Common myeloid progenitor, CD34-positive (primary cell): ENCODE measurements at places on chromosomes 1 and 21.

DNA sequence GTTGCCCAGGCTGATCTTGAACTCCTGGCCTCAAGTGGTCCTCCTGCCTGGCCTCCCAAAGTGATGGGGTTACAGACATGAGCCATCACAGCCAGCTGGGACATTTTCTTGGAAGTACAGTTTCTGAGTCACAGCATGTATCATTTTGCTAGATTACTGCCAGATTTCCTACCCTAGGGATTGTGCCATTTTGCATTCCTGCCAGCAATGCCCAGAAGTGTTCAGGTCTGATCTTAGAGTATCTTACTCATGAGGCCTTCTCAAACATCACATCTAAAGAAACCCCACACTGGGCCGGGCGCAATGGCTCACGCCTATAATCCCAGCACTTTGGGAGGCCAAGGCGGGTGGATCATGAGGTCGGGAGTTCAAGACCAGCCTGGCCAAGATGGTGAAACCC, 10.2 kb downstream of the BMP8A start:
- H3K27me3 ChIP-seq: no peaks in the 10 kb centered on the region
- no peak for DNase-seq
- H3K4me1 ChIP-seq: peaks cover 3% of the 10 kb centered on the region
- no peak overlapping the region for H3K4me3 ChIP-seq
- H3K36me3 ChIP-seq: no peaks in the 10 kb centered on the region

GRCh38 chr1:118160806-118161205, 24.2 kb downstream of the SPAG17 start:
- no peaks in the 10 kb centered on the region for H3K27me3 ChIP-seq
- no peak for DNase-seq
- H3K27ac ChIP-seq: no peak overlapping the region
- no peak overlapping the region for H3K4me3 ChIP-seq

DNA sequence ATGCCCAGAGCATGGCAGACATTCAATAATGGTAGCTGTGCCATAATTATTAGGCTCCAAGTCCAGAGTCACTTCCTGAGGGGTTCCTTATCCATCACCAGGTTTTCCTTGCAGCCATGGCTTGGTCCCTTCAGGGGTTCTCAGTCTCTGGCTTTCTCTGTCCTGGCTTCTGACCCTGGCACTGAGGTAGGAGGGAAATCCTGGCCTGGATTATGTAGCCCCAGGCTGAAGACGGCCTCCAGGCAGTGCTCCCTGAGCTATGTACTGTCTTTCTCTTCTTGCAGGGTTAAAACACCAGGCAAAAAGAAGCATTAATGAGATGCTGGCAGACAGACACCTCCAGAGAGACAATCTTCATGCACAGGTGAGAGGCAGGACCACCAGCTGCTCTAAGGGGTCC, 9.5 kb upstream of the PADI3 start:
- no peak overlapping the region for H3K4me3 ChIP-seq
- H3K36me3 ChIP-seq: no peaks in the 10 kb centered on the region
- no peaks in the 10 kb centered on the region for H3K27me3 ChIP-seq
- H3K27ac ChIP-seq: no peak overlapping the region
- DNase-seq: peak; percentile 93

GRCh38 chr21:14716761-14717396, 170.8 kb upstream of the SAMSN1 start:
- H3K36me3 ChIP-seq: no peaks in the 10 kb centered on the region
- no peak overlapping the region for H3K27ac ChIP-seq
- H3K4me3 ChIP-seq: no peak overlapping the region
- DNase-seq: no peak
- H3K4me1 ChIP-seq: no peaks in the 10 kb centered on the region

DNA sequence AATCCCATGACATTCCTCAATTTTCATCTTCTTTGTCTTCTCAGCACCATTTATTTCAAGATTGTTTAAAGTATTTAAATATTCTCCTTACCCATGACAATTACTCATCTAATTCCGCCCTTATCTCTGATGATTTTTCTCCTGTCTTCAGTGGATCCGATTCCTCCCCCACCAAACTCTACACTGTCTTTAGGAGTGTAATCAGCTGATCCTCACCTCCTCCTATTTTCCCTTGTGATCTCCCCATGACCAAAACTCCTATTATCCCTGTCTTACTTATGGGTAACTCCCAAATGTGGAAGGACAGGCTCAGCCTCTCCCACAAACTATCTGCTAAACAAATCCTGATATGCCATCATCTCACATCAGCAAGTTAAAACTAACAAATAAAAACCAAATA, 335.3 kb upstream of the RUNX1 start:
- no peak for DNase-seq
- no peaks in the 10 kb centered on the region for H3K4me1 ChIP-seq
- H3K27me3 ChIP-seq: no peaks in the 10 kb centered on the region
- H3K27ac ChIP-seq: no peak overlapping the region

DNA sequence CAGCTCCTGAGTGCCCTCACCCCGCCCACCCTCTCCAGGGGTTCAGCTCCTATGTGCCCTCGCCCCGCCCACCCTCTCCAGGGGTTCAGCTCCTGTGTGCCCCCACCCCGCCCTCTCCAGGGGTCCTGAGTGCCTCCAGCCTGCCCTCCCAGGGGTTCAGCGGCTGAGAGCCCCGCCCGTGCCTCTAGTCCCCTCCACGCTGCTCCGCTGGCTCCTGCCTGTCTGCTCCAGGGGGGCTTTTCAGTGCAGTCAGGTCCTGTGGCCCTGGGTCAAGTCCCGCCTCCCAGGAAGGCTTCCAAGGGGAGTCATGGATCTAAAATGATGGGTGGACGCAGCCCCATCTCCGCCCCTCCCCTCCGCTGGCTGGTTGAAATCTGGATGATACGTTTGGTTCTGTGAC, 33.8 kb downstream of the SLX9 start:
- DNase-seq: no peak
- H3K36me3 ChIP-seq: no peaks in the 10 kb centered on the region
- no peak overlapping the region for H3K27ac ChIP-seq
- no peak overlapping the region for H3K4me3 ChIP-seq

GRCh38 chr1:208652296-208653160, 408.3 kb upstream of the PLXNA2 start:
- H3K36me3 ChIP-seq: no peaks in the 10 kb centered on the region
- H3K4me3 ChIP-seq: no peak overlapping the region

- no peak for DNase-seq
- no peaks in the 10 kb centered on the region for H3K36me3 ChIP-seq
- H3K27ac ChIP-seq: no peak overlapping the region
- no peak overlapping the region for H3K4me3 ChIP-seq
- peaks cover 3% of the 10 kb centered on the region for H3K27me3 ChIP-seq
These were observed 19.5 kb downstream of the SLC1A7 start for GRCh38 chr1:53122961-53123413.

GRCh38 chr1:27111626-27112573, 43.0 kb downstream of the SLC9A1 start:
- no peaks in the 10 kb centered on the region for H3K27me3 ChIP-seq
- no peaks in the 10 kb centered on the region for H3K36me3 ChIP-seq
- H3K4me1 ChIP-seq: peaks cover 64% of the 10 kb centered on the region
- peak; percentile 96 for DNase-seq

DNA sequence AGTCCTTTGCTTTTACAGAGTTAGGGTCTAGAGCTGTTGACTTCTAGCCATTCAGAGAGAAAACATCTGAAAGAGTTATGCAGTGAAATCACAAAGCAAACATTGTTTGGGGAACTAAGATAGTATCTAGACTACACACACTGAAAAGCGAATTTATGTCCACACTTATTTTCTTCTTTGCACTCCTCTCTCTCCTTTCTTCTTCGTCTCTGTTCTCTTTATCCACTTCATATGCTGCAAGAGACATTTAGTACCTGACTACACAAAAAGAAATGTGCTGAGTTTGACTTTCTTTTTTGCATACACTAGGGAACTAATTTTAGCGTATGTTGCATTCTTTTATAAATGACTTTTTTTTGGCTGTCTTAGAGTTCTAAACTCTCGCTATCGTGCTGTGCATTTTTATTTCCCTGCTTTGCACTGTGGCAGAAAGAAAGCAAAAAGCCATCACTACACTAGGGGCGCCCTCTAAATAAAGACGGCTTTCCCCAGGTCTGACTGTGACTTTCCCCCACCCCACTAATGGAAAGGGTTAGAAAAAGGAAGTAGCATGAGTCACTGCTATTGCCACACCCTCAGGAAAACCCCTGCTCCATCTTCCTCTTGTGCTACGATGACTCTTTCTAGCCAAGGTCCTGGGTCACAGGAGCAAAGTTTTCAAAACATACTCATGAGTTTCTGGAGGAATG, 65.7 kb downstream of the MAP3K7CL start:
- H3K36me3 ChIP-seq: no peaks in the 10 kb centered on the region
- peak overlapping the region; percentile 39 for H3K4me3 ChIP-seq
- H3K27me3 ChIP-seq: no peaks in the 10 kb centered on the region
- peak; percentile 94 for DNase-seq
- no peak overlapping the region for H3K27ac ChIP-seq

DNA sequence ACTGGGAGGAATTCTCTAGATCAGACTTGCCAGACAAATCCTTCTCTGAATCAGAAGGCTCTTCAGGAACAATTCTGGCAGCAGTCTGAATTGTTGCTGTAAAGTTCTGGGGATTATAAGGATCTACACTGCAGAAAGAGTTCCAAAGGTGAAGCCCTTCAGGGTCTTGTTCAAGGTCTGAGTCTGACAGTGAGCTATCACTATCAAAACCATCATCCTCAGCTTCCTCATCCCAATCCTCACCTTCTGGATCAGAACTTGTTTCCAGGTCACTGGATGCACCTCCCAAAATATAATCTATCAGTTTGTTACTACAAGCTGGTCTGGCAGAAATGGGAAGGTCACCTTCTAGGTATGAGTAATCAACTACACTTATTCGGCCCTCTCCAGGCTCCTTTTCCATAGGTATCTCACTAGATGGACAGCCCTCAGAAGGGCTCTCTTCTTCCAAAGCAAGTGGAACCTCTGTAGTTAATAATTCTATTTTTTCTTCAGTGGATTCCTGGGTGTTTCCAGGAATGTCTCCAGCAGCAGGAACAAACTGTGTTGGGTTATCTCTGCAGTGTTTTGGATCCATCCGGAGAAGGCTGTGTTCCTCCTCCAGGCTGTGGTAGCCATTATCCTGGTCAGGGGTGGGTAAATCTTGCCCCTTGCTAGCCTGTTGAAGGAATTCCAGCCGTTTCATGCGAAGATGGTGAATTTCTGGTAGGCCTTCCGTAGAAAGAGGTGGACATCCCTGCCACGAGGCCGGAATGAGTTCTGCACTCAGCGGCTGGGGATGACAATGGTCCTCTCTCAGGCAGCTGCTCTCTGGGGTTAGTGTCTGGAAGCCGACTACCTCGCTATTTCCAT, 1.6 kb downstream of the PPP1R15B start:
- peak overlapping the region; percentile 99 for H3K4me3 ChIP-seq
- peaks cover 26% of the 10 kb centered on the region for H3K4me1 ChIP-seq
- peaks cover 36% of the 10 kb centered on the region for H3K36me3 ChIP-seq

GRCh38 chr1:202516434-202516877, 168.0 kb downstream of the PPP1R12B start:
- DNase-seq: no peak
- no peak overlapping the region for H3K27ac ChIP-seq
- no peaks in the 10 kb centered on the region for H3K4me1 ChIP-seq
- H3K4me3 ChIP-seq: no peak overlapping the region
- H3K27me3 ChIP-seq: no peaks in the 10 kb centered on the region

DNA sequence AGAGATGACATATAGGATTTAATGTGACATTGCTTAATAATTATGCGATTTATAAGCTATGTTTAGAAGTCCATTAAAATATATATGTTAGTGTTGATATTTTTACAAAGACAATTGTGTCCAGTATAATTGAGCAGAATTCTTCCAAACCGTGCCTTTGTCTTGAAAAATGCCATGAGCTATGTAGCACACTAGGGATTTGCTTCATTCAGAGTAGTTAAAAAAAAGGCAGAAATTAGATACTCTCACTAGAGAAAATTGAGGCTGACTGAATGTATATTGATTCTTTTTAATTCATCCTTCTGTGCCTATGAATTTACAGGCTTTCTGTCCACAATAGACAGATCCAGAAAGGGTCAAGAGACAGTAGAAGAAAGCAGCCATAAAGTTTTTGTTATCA, 429.0 kb downstream of the NEGR1 start:
- no peak overlapping the region for H3K4me3 ChIP-seq
- no peak for DNase-seq
- no peaks in the 10 kb centered on the region for H3K36me3 ChIP-seq
- H3K4me1 ChIP-seq: no peaks in the 10 kb centered on the region
- H3K27me3 ChIP-seq: no peaks in the 10 kb centered on the region

- H3K36me3 ChIP-seq: no peaks in the 10 kb centered on the region
- H3K27ac ChIP-seq: no peak overlapping the region
- DNase-seq: no peak
- H3K4me3 ChIP-seq: no peak overlapping the region
- no peaks in the 10 kb centered on the region for H3K27me3 ChIP-seq
These were observed 237.9 kb downstream of the HLX start for GRCh38 chr1:221117133-221117532.

- no peak overlapping the region for H3K4me3 ChIP-seq
- no peaks in the 10 kb centered on the region for H3K36me3 ChIP-seq
- no peaks in the 10 kb centered on the region for H3K4me1 ChIP-seq
These were observed 61.1 kb downstream of the FYB2 start for GRCh38 chr1:56758135-56758534.

DNA sequence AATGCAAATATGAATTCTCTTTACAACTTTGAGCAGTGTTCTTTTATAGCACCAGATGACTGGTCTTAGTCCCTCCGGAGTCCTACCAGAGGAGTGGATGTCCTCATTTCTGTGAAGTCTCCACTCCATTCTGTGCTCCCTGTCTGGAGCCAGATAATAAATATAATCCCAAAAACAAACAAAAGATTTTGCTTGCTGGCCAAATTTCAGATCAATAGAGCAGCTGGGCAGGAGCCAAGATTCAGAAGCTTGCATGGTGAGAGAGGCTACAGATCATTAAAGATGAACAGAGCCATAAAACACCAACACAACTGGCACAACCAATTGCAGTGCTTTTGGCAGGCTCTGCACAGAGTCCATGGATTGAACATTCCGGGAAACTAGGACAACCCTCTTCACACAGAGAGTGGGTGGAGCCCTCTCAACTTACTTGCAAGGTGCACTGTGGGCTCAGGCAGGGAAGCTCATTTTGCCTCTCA, 231.5 kb upstream of the SNX7 start:
- no peaks in the 10 kb centered on the region for H3K4me1 ChIP-seq
- no peak for DNase-seq
- no peaks in the 10 kb centered on the region for H3K36me3 ChIP-seq
- no peaks in the 10 kb centered on the region for H3K27me3 ChIP-seq
